Gastrocnemius medialis (tissue), 4 donors: ENCODE measurements at places on chromosomes 7 and 10. TPM values are rescaled to one million over a fixed set of nuclear protein-coding genes. Genes with fewer than 3 reads are reported as not detected.

DNA sequence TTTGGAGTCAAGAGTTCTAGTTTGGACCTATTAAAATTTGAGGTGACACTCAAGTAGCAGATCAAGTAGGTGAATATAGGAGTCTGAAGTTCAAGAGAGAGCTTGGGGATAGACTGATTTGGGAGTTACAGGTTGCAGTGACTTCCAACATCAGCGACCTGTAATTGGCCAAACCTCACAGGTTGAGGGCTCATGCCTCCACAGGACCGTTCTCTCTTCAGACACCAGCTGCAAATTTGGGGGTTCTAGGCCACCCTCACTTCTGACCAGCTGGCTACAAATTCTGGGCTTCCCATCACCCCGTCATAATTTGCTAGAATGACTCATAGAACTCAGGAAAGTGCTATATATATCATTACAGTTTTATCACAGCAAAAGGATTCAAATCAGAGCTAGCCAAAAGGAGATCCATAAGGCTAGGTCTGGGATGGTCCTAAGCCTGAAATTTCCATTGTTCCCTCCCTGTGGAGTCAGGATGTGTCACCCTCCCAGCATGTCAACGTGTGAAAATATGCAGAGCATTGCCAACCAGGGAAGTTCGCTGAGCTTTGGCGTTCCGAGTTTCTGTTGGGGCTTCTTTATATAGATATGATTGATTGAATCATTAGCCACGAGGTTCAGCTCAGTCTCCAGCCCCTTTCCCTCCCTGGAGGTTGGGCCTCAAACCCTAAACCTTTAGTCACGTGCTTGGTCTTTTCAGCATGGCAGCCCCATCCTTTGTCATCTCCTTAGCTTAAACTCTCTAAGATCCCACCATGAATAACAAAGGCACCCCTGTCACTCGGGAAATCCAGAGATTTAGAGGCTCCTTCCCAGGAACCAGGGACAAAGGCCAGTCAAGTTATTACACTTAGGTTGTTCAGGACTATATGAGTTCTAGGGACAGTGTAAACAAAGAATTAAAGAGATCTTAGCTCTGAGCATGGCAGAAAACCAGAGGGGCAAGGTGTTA is 20.7 kb upstream of the ZNF212 start:
- peaks cover 90% of the 10 kb centered on the region for H3K36me3 ChIP-seq
- H3K4me1 ChIP-seq = no peaks in the 10 kb centered on the region
- no peak for DNase-seq
- no peak overlapping the region for H3K4me3 ChIP-seq

- DNase-seq = no peak
- no peak overlapping the region for H3K27ac ChIP-seq
- H3K4me1 ChIP-seq = peaks cover 19% of the 10 kb centered on the region
- H3K36me3 ChIP-seq = no peaks in the 10 kb centered on the region
- no peaks in the 10 kb centered on the region for H3K27me3 ChIP-seq
These were observed 113.5 kb downstream of the COL13A1 start for GRCh38 chr10:69915215-69915560.

GRCh38 chr7:32115831-32116230 is 45.6 kb upstream of the PDE1C start:
- no peaks in the 10 kb centered on the region for H3K27me3 ChIP-seq
- no peak for DNase-seq
- H3K36me3 ChIP-seq = no peaks in the 10 kb centered on the region
- no peaks in the 10 kb centered on the region for H3K4me1 ChIP-seq
- H3K4me3 ChIP-seq = no peak overlapping the region

DNA sequence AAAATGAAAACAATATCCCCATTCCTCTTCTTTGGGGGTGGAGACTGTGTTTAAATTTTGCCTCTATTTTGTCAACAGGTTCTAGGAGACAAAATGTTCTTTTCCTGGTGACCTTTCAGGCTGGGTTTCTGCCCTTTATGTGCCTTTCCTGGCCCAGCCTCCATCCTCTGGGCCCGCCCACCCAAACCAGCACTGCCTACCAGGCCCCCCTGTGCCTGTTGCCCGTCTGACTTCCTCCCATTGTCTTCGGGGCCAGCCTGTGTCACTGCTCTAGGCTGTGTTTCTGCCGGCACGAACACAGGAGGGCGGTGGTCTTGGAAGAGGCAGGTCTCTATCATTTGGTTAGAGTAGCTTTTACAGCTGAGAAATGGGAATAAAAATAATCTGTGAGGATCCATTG is 13.9 kb downstream of the TSPAN14 start:
- H3K4me1 ChIP-seq = peaks cover 77% of the 10 kb centered on the region
- peak overlapping the region; percentile 31 for H3K4me3 ChIP-seq
- no peaks in the 10 kb centered on the region for H3K36me3 ChIP-seq
- peak overlapping the region; percentile 94 for H3K27ac ChIP-seq
- peak; percentile 32 for DNase-seq
- no peaks in the 10 kb centered on the region for H3K27me3 ChIP-seq

DNA sequence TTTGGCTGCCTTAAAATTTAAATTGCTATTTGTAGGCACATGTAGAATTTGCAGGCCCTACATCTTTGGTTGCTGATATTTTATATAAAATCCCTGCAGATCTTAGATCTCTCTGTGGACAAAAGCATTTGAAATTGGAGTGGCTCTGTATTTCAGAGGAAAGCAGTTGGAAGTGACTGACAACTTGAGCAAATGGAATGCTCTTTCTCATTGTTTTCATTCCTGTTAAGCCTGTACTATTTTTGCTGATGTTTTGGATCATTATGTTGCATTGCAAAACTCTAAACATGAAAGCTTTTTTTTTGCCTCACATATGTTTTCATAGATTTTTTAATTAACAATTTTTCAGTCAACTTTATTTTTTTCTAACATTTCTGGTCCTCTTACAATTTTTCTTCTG is 251.2 kb upstream of the MDFIC start:
- no peaks in the 10 kb centered on the region for H3K27me3 ChIP-seq
- no peak for DNase-seq
- H3K4me3 ChIP-seq = no peak overlapping the region
- no peaks in the 10 kb centered on the region for H3K36me3 ChIP-seq
- H3K27ac ChIP-seq = no peak overlapping the region

GRCh38 chr7:132075515-132075914 is 500.8 kb downstream of the PLXNA4 start:
- no peaks in the 10 kb centered on the region for H3K27me3 ChIP-seq
- H3K27ac ChIP-seq = no peak overlapping the region
- no peaks in the 10 kb centered on the region for H3K36me3 ChIP-seq
- no peak overlapping the region for H3K4me3 ChIP-seq

DNA sequence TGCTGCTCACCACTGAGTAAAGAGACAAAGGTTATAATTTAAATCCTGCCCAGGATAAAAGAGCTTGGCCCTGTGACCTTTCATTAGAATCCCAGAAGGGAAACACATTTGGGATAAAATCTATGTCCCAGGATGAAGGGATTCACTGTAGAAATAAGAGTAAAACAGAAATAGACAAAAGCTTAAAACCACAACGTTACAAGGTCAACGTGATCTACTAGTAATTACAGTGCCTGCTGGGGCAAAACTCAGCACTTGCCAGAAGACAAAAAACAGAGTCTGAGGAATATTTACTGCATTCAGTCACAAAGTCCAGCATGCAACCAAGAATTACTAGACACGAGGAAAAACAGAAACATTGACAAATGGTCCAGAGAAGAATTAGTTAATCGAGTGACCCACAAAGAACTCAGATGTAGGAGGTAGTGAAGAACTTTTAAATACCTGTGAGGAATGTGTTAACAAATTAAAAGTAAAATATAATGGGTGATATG is 982.3 kb downstream of the GATA3 start:
- H3K4me1 ChIP-seq = no peaks in the 10 kb centered on the region
- DNase-seq = no peak
- no peak overlapping the region for H3K4me3 ChIP-seq

DNA sequence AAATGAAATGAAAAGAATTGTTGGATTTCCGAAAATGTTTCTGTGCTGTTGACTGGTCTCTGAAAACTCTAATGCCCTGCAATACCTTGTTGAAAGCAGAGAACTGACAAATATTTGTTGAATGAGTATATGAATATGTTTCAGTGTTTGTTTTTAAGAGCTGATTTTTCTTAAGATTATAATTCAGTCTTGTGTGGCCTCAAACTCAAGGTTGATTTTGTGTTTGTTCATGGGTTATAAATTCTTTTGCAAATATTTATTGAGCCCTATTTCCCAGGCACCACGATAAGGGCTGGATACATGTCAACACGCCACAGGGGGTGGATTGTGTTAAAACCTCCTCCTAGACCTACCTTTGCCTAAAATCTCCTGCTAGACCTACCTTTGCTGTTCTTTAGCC is 203.9 kb upstream of the PLPP4 start:
- no peak overlapping the region for H3K4me3 ChIP-seq
- no peak for DNase-seq
- H3K4me1 ChIP-seq = no peaks in the 10 kb centered on the region
- H3K27me3 ChIP-seq = no peaks in the 10 kb centered on the region
- no peaks in the 10 kb centered on the region for H3K36me3 ChIP-seq

DNA sequence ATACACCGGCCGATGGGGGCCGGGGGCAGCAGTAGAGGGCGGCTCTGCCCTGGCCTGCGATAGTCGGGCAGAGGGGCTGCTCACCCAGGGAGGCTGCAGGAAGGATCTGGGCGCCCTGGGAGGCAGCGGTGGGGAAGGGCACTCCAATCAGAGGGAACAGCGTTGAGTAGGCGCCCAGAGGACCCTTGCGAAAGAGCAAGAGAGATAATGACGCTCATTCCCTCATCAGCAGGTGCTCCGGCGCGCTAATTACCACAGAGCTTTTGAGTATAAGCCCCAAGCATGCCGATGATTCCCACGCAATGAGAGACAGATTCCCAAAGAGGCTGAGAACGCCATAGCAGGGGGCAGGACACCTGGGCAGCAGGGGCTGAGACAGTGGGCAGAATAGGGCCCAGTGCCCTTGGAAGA is 215.3 kb downstream of the MAD1L1 start:
- no peak overlapping the region for H3K4me3 ChIP-seq
- peaks cover 8% of the 10 kb centered on the region for H3K4me1 ChIP-seq
- H3K27me3 ChIP-seq = no peaks in the 10 kb centered on the region
- H3K27ac ChIP-seq = no peak overlapping the region
- DNase-seq = no peak

DNA sequence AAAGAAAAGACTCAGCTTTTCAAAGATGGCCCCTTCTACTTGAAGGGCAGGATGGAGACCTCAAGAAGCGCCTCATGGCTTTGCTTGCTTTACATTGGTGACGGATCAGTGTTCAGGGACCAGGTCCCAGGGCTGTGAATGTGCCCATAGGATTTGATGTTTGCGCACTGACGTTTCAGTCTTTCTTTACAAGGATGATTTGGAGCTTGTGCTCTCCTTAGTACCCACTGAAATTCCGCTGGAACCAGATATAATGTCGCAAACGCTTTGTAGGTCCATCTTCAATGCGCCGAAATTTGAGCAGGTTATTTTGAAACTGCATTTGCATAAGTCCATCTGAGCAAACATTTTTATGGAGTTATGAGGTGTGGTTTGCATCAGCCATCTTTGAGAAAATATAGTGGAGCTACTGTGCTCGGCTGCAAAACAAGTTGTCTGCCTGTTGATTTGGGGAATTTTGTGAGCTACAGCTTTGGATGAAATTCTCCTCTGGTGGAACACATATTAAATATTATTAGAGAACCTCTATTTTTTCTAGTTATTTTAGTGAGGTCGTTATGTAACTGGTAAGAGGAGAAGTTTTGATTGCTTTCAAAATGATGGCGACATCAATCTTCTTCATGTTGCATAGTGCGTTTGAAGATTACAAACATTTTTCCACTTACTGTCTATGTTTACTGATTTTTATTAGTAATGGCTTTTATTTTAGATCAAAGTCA is 2.4 kb downstream of the RBM20 start:
- no peaks in the 10 kb centered on the region for H3K36me3 ChIP-seq
- H3K27me3 ChIP-seq = no peaks in the 10 kb centered on the region
- H3K27ac ChIP-seq = no peak overlapping the region
- DNase-seq = no peak
- H3K4me1 ChIP-seq = peaks cover 19% of the 10 kb centered on the region
- H3K4me3 ChIP-seq = no peak overlapping the region

DNA sequence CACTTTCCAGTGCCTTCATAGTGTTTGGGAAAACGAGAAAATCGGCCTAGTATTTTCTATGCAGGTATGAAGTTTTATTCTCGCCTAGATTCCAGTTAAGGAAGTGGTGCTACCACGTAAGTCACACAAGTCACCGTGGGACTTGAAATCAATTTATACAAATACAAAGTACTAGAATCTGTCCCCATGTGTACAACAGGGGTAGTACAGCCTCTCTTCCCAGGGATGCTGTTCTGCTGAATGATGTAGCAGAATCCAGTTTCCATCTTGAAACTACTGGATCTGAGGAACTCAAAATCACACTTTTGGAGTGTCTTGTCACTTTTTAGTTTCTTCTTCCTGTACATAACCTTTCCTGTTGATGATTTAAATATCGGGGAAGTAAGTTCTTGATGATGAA is 129.4 kb downstream of the SFMBT2 start:
- H3K4me3 ChIP-seq = no peak overlapping the region
- H3K4me1 ChIP-seq = no peaks in the 10 kb centered on the region
- no peak for DNase-seq
- no peaks in the 10 kb centered on the region for H3K27me3 ChIP-seq

- no peaks in the 10 kb centered on the region for H3K36me3 ChIP-seq
- no peaks in the 10 kb centered on the region for H3K27me3 ChIP-seq
- H3K4me3 ChIP-seq = no peak overlapping the region
- no peak for DNase-seq
- no peak overlapping the region for H3K27ac ChIP-seq
These were observed 51.0 kb downstream of the ORC5 start for GRCh38 chr7:104156842-104157277.

DNA sequence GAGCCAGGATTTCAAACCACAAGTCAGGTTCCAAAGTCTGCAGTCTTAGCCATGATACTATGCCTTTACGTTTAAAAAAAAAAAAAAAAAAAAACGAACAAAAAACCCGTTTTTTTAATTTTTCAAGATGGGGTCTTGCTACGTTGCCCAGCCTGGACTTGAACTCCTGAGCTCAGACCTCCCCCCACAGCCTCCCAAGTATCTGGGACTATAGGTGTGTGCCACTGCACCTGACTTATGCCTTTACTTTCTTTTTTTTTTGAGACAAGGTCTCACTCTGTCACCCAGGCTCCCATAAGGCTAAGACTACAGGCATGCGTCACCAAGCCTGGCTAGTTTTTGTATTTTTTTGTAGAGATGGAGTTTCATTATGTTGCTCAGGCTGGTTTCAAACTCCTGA is 14.7 kb downstream of the ASNS start:
- no peak overlapping the region for H3K27ac ChIP-seq
- H3K4me3 ChIP-seq = no peak overlapping the region
- no peaks in the 10 kb centered on the region for H3K4me1 ChIP-seq
- H3K27me3 ChIP-seq = no peaks in the 10 kb centered on the region
- H3K36me3 ChIP-seq = no peaks in the 10 kb centered on the region

TEX36 gene
- not detected for total RNA-seq

HOXA10 gene
- total RNA-seq = 42.0 TPM

CC2D2B gene
- total RNA-seq = 0.13 TPM

ADGRA1 gene
- not detected for total RNA-seq

FGL2 gene
- 5.0 TPM for total RNA-seq

EFCAB10 gene
- total RNA-seq = not detected

AOC1 gene
- not detected for total RNA-seq

UNCX gene
- total RNA-seq = not detected

CDK1 gene
- not detected for total RNA-seq

BCL7B gene
- 108 TPM for total RNA-seq
